ENCODE measurements at places on chromosomes 13 and 19.
A peak's percentile ranks its signal among the peaks of the same experiment; 100 is the strongest.

GRCh38 chr19:7661744-7662538 lies 6.9 kb upstream of the RETN start:
- DNase-seq: no peak

DNA sequence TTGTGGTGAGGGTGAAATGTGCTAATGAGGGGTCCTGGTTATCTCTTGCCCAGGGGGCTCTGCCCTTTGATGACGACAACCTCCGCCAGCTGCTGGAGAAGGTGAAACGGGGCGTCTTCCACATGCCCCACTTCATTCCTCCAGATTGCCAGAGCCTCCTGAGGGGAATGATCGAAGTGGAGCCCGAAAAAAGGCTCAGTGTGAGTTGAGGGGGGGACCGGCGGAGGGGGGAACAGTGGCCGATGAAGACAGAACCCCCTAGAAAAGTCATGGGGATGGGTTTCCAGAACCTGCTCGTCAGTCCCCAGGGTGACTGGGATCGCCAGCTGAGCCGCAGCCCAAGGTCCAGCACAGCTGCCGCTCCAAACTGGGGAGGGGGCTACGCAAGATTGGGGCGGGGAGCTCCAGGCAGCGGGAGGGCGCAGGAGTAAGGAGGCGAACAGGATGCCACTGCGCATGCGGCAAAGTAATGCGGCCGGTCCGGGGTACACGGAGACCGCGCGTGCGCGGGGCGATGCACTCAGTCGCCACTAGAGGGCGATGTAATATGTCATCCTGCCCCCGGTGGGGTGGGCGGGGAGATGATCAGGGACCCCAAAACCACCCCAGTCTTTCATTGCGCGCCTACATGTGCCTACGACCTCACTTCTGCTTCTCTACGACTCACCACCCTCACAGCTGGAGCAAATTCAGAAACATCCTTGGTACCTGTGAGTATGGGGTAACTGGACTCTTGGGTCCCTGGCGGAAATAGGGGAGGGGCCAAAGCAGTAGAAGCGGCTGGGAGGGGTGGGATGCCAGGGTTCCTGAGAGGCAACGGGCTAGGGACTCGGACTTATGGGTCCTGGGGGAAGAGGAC lies 17.9 kb downstream of the BRSK1 start:
- DNase-seq: peak; percentile 100

DNA sequence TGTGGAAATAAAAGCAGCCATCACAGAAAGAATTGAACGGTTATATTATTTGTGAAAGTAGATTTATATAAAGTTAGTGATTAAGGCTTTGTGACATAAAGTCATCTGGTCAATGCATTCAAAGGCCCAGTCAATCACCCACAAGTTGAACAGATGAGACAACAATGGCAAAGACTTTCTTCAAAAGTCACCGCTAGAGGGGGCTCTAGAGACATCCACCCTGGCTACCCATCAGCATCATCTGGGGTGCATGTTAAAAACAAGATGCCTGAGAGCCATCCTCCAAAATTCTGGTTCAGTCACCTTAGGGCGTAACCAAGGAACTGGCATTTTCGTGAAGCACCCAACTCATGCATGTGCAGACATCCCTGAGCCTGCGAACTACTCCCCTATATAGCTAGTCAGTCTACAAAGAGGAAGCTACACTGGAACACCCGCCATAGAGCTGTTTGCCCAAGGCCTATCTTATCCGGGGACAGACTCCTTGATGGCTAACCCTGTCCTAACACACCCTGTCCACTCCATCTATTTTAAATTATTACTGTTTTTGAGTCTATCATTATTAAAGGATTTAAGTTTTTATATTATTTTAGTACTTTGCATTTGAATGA lies 970.5 kb downstream of the UQCRFS1 start:
- DNase-seq: peak; percentile 79

GRCh38 chr19:16649734-16650133 lies 10.2 kb downstream of the SMIM7 start:
- peak; percentile 56 for DNase-seq

DNA sequence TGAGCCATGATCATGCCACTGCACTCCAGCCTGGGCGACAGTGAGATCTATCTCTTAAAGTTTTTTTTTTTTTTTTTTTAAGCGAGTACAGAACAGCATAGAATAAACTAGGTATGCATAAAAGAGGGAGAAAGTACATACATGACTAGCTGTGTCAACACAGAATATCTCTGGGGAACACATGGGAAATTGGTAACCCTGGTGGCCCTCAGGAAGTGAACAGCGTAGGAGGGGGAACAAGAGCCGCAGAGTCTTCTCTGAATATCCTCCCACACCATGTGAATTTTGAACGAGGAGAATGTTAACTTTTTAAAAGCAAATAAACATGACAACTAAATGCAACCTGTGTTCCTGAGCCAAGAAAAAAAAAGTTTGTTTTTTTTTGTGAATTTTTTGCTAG lies 15.2 kb downstream of the PHLDB3 start:
- DNase-seq: no peak

- DNase-seq: peak; percentile 32
Measured at GRCh38 chr19:6062274-6062673, 48.0 kb downstream of the RFX2 start.

DNA sequence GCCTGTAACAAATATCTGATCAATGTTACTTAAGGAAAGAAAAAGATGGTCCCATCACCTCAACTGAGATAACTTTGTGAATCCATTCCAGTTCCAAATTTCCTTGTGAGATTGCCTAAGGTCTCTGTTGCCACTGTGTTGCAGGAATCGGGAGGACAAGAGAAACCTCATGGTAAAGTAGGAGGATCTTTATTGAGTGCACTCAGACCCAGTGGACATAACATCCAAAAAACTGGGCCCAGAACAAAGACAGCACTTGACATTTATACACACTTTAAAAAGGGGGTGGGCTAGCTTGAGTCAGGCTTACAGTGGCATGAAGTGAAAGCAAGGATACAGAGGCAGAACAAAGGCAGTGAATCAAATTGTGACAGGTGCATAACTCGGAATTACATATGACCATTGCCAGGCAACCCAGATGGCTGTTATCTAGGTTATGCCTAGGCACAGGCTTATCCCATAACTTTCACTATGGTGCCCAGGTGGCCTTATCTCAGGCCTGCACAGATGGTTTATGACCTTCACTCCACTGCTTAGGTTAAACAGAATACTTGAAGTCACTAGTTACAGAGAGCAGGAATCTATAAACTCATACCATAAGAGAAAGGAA lies 459.4 kb upstream of the PCDH20 start:
- no peak for DNase-seq

- no peak for DNase-seq
Measured at GRCh38 chr19:32719611-32720059, at the start of gene TDRD12. TSS of gene TDRD12 (plus strand) at chr19:32719767. CDS start at chr19:32720073, 306 bp downstream.

DNA sequence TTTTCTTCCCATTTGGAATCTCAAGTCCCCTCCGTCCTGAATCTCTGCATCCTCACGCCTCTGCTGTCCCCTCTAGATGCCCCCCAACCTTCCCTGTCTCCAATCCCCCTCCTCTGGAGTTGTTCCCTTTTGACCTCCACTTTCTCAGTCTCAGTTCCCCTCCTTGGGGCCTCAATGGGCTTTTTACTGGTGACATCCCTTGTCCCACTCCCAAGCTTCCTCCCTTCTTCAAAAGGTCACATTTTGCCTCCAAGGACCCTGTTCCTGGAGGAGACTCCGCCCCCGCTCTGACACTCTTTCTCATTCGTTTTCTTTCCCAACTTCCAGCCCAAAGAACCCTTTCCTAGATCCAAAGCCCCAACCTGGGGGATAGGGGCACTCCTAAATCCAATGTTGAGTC lies 1.0 kb downstream of the AP2S1 start:
- DNase-seq: no peak

- DNase-seq: no peak
Measured at GRCh38 chr13:107644136-107644535, 571.2 kb downstream of the LIG4 start.

DNA sequence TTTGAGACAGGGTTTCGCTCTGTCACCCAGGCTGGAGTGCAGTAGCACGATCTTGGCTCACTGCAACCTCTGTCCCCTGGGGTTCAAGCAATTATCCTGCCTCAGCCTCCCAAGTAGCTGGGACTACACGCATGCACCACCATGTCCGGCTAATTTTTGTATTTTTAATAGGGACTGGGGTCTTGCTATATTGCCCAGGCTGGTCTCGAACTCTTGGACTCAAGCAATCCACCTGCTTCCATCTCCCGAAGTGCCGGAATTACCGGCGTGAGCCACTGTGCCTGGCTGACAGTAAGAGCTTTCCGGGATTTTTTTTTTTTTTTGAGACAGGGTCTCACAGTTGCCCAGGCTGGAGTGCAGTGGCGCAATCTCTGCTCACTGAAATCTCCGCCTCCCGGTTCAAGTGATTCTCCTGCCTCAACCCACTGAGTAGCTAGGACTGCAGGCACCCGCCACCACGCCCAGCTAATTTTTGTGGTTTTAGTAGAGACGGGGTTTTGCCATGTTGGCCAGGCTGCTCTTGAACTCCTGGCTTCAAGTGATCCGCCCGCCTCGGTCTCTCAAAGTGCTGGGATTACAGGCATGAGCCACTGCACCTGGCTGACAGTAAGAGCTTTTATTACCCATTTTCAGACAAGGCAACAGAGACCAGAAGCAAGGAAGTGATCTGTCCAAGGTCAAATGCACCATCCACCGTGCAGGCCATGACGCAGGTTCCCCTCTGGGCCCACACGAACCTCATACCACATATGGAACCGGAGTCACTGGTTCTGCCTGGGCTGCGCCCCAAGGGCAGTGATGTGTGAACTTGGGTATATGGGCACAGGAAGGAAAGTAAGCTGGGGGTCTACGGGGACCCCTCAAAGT lies 21.0 kb downstream of the RFX1 start:
- DNase-seq: no peak

DNA sequence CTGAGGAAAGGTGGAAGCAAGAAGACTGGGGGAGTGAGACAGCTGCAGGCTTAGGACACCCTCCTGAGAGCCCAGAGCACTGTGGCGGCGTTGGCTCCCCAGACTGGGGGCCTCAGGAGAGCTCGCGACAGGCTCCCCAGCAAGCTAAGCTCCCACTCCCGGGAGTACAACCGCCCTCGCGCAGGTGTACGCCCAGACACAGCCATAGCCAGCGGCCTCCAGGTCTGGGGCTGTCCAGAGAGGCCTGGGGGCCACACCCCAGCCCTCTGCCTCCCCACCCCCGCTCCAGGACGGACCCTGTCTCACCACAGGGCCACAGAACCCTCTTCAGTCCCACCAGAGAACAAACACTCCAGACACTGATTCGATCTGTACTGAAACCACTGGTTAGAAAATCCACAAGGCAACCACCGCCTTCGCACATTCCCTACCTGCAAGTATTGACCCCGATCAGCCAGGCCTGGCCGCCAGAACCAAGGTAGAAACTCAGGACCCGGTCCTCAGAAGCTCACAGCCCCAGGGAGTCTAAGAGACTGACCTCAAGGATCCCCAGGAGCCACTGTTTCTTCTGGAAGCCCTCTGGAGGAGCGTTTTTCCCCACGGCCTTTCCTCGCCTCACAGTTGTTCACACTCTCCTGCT lies 16.3 kb downstream of the ZIC5 start:
- DNase-seq: no peak

DNA sequence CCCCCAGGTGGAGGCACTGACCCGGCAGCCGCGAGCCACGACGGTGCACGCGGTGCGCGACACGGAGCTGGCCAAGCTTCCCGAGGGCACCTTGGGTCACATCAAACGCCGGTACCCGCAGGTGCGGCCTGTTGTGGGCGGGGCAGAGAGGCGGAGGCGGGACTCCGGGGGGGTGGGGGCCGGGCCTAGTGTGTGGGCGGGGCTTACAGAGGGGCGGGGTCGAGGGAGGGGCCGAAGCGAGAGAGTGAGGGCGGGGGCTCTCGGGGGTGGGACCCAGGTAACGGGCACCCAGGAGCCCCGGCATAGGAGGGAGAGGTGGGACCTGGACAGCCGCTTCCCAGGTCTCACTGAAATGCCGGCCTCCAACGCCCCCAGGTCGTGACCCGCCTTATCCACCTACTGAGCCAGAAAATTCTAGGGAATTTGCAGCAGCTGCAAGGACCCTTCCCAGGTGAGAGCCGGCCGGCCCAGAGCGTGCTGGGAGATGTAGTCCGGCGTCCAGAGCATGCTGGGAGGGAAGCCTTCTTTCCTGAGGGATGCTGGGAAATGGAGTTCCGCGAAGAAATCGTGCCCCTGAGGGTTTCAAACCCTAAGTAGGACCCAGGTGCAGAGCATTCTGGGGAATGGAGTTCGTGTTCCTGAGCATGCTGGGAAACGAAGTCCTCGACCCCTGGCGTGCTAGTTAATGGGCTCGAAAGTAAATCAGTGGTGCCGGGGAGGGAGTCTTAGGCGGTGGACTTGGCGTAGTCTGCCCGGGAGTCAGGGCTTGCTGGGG lies 15.7 kb downstream of the PNPLA6 start:
- DNase-seq: peak; percentile 75

DNA sequence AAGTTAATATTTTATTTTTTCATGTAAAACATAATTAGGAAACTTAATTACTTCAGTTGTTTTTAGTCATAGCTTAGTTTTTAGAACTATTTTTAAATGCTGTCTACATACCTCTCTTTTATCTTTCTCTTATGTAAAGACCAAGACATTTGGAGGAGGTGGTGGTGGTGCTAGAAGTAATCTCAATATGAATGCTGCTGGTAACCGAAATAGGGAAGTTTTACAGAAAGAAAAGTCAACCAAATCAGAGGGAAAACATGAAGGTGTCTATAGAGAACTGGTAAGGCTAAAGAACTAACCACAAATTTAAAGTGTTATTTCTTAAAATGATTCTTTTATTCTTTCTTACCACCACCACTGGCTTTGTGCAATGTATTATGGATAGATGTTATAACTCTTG lies 97.3 kb downstream of the TDRD3 start:
- DNase-seq: no peak

GRCh38 chr13:102960959-102961358 lies 105.3 kb downstream of the SLC10A2 start:
- DNase-seq: no peak

GRCh38 chr13:67351909-67352308 lies 121.8 kb upstream of the PCDH9 start:
- DNase-seq: no peak

DNA sequence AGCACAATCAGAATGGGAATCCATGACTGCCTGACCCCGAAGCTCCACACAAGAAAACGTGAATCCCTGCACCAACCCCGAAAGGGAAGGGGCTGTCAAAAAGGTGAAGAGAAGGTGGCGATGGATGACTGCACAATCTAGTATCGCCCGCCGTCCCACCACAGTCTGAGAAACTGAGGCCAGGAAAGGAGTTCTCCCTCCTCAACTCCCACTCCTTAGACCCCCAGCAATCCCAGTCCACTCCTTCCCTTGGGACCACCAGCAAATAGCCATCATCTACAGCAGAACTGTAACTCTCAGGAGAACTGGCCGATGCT lies 451 bp downstream of the NOSIP start:
- peak; percentile 8 for DNase-seq

DNA sequence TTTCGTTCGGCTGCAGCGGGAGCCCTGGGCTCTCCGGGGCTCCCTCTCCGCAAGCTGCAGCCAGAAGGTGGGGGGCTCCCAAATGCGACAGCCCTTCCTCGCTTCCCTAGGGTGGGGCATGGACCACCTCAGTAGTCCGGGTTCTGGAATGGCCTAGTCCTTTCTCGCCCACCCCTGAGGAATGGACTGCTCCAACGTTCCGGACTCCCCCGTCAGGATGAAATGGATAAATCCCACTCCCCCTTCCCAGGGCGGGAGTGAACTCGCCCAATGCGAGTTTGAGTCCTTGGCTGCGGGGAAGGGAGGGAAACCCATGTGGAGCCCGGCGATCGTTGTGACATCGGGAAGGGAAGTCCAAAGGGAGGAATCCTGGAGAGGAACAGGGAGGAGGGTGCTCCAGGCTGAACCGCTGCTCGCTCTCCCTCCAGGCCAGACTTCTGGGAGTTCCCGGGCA lies 5.5 kb downstream of the HRC start:
- DNase-seq: peak; percentile 83

All from AG20443 (cell line).